AG20443 (cell line): ENCODE measurements at places on chromosomes 2 and 18.

DNA sequence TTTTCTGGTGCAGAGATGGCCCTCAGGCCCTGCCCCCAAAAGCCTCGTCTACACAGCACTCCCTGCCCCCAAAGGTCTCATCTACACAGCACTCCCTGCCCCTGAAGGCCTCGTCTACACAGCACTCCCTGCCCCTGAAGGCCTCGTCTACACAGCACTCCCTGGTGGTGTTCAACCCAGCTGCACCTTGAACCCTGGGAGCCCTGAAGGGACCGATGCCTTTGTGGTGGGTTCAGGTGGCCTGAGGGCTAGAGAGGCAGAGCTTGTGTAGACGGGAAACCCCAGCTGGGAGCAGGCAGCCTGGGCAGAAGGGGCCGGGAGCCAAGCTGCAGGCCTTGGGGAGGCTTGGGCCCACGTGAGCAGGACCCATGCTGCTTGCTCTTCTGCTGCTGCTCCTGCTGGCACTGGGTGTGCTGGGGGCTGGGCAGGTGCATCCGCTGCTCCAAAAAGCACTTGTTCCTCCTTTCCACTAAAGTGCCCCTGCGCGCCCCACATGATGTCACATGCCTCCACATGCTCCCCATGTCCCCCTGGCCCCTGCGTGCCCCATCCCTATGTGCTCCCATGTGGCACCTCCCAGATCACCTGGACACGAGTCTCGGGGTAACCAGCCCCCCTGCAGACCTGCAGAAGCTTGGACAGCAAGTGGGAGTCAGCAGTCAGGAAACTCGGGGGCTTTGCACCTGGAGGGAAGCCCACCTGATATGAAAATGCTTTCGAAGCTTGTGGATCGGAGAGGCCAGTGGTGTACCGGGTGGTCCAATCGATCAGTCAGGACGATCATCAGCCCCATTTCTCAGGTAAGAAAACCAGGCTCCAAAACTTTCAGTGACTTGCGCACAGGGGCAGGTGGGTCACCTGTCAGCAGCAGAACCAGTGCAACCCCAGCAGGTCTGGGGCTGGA lies 94.9 kb upstream of the CTDP1 start:
- no peak for DNase-seq

- DNase-seq, result peak; percentile 73
Observed at GRCh38 chr2:667332-667999, 9.7 kb downstream of the TMEM18 start.

DNA sequence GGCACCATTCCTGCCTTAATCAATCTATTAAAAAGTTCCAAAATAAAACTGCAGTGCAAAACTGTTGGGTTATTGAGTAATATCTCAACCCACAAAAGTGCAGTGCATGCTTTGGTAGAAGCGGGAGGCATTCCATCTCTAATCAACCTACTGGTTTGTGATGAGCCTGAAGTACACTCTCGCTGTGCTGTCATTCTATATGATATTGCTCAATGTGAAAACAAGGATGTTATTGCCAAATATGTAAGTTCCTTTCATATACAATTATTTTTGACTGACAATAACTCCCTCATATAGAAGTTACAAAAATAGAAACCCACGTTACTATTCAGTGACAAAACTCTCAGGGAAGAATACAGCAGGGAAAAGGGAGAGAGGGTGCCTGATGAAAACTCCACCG lies 43.0 kb downstream of the OSGEPL1 start:
- no peak for DNase-seq

- no peak for DNase-seq
Observed at GRCh38 chr2:181682795-181683517, 2.6 kb upstream of the NEUROD1 start.

DNA sequence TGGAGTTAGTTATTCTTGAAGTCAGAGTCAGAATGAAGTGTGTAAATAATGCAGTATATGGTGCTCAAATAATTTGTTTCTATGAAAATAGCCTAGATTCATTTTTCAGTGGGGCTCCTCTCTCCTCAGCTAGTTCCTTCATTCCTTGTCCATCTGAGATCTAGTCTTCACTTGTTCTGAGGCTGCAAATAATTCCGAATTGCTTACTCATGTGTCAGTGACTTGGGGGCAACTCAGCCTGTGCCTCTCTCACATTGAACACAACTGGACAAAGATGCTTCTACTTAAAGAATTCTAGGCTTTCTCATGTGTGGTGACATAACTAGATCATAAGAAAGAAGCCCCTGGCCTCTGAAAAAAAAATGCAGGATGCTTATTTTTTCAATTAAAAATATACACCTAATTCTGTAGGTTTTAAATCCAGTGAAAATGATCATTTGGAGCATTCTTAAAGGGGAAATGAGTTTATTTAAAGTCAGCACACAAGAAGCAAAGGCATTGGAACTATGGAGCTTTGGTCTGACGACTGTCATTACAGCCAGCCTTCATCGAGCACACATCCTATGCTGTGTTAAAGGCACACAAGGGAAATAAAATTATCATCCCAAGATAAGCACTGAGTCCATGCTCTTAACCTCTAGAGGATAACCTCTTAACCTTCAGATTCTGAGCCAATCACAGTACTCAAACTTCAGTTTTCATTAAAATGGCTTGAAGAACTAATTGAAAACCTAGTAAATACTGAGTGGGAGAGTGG lies 24.8 kb upstream of the SCN7A start:
- DNase-seq, result no peak

GRCh38 chr18:75220551-75221355 lies 10.2 kb downstream of the TSHZ1 start:
- DNase-seq, result no peak

GRCh38 chr2:180021850-180022249 lies 14.8 kb upstream of the CWC22 start:
- DNase-seq, result no peak

DNA sequence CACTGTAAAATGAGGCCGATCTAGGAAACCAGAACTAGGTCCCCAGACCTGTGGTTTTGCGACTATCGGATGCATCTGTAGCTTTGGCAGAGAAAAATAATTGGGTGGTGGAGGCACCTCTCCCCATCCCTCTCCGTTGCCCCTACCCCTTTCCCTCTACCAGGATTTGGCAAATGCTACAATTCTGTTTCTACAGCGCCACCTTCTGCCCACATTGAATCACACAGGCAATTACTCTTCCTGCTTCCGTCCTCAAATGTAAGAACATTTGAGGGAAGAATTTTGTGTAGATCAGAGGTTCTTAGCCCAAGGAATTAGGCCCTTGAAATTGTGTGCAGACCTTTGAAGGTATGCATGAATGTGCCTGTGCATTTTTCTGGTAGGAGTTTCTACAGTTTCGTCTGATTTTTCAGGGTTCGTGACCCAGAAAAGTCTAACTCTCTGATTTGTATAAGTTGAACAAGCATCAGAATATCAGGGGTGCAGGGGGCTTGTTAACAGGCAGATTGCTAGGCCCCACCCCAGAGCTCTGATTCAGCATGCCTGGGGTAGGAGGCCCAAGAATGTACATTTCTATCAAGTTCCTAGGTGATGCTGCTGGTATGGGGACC lies 11.2 kb downstream of the ATP6V1B1 start:
- DNase-seq, result peak; percentile 60

DNA sequence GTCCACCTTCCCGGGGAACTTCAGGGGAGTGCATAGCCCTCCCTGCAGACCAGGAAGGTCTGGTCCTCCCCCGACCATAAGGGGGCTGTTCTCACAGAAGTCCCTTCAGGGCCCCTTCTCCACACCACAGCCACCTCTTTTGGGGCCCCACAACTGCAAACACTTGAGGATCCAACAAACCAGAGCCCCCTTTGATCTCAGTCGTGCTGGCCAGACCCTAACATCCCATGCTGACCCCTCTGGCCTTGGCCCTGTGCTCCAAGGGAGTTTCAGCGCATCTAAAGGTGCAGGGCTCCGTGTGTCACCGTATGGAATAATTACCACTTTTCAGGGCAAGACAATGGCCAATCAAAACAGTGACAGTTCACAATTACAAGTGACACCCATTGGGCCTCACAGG lies 57.7 kb downstream of the ADNP2 start:
- no peak for DNase-seq

DNA sequence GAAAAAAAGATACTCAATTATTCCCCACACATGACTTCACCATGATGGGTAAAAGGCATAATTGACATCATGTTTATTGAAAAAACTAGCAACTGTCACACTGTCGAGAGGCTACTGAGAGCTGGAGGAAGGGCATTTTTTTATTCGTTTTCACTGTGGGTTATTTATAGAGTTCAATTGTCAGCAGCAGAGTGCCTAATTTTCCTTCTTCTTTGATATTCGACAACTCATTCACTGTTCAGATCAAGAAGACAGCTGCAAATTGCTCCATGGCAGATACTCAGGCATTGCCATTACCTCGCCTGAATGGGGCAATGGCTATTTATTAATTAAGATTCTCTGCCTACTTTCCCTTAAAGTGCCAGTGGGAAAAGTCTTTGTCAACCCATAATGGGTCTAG lies 197.5 kb upstream of the NRP2 start:
- DNase-seq, result no peak

- no peak for DNase-seq
Observed at GRCh38 chr2:168323529-168324021, 76.2 kb upstream of the STK39 start.

GRCh38 chr18:49096021-49096420 lies 145.3 kb upstream of the SMAD7 start:
- no peak for DNase-seq

- DNase-seq, result no peak
Observed at GRCh38 chr2:113965644-113966043, 75.8 kb downstream of the ACTR3 start.

- no peak for DNase-seq
Observed at GRCh38 chr2:240995041-240996021, 3.1 kb upstream of the SNED1 start.

GRCh38 chr18:42414756-42415454 lies 459.9 kb downstream of the PIK3C3 start:
- peak; percentile 42 for DNase-seq

- no peak for DNase-seq
Observed at GRCh38 chr18:79781331-79781941, 16.3 kb upstream of the KCNG2 start.

DNA sequence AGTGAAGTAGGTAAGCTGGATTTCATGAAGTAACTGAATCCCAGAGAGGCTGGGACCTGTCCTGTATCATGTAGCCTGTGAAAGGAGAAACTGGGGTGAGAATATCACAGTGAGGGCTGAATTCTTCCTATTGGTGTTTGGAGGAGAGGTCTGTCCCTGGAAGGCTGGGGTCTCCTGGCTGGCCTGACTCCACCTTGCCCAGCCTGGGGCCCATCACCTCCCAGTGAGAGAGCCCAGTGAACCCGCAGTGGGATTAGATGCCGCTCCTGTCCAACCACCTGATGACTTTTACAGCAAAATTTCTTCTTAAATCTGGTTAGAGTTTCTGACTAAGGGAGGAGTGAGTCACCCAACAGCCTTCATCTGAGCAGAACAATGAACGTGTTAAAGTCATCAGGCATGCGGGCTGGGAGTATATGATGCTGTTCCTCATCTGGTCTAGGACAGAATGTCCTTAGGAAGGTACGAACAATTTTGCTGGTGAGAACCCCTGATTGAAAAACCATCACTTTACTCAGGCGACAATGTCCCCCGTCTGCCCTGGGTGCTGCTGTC lies 152.9 kb downstream of the LPIN1 start:
- DNase-seq, result peak; percentile 77

GRCh38 chr2:124267794-124268193 lies 242.7 kb downstream of the CNTNAP5 start:
- no peak for DNase-seq

- no peak for DNase-seq
Observed at GRCh38 chr2:242098034-242098433, 228.5 kb downstream of the RTP5 start.

DNA sequence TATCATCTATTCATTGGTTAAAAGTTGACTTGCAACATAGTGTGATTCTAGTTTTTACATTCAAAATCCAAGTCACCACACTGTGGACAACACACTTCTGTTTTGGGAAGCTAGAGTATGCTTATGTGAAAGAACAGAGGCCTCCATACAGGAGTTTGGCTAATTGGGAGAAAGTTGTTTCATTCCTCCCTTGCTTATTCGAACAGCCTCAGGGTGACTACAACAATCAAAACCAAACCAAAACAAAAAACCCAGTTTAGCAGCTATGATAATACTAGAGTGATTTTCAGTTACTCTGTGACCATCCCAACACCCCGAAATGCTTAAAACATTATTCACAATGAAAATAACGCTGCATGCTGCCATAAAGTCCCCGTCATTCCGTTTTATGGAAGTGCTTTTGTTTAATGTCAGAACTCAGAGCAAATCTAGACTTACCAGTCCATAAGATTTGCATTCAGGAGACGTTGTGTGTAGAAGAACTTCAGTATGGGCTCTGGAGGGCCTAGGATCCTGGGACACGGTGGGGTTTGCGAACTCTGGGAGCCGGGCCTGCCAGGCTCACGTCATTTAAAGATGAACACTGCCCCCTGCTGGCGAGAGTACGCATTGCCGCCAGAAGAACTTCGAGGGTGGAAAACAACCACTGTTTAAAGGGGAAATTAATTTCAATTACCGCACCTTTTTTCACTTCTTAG lies 111.4 kb downstream of the FTCDNL1 start:
- peak; percentile 73 for DNase-seq

- no peak for DNase-seq
Observed at GRCh38 chr2:220315098-220315823, 687.8 kb downstream of the SLC4A3 start.

- DNase-seq, result no peak
Observed at GRCh38 chr2:191059308-191059707, 45.3 kb upstream of the STAT1 start.

GRCh38 chr2:191328150-191328809 lies 83.1 kb downstream of the MYO1B start:
- no peak for DNase-seq

DNA sequence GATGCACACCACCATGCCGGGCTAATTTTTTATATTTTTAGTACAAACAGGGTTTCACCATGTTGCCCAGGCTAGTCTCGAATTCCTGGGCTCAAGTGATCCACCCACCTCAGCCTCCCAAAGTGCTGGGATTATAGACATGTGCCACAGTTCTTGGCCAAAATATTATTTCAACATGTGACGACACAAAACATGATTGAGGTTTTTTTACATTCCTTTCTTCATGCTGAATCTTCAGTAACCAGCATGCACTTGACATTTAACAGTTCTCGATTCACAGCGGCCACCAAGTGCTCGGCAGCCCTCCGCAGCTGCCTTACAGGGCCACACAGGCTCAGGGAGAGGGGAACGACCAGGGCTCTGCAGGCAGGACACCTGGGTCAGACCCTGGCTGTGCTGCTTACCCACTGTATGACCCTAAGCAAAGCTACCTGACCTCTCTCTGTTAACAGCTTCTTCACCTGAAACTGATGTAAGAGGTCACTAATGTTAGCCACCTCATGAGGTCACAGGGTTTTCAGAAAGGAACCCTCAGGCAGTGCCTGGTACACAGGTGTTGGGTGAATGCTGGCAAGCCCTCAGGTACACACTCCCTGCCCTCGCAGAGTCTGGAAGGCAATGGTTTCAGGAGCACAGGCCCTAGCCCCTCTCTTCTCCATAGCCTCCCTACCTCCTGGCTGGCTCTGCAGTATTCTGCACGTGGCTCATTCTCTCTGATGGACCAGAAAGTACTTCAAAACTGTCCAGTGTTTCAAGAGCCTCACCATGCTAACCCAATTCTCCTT lies 25.7 kb downstream of the TUBB6 start:
- no peak for DNase-seq

GRCh38 chr2:127479219-127479825 lies 47.0 kb downstream of the IWS1 start:
- DNase-seq, result peak; percentile 51

GRCh38 chr2:207528980-207529329 lies 807 bp upstream of the CREB1 start:
- peak; percentile 49 for DNase-seq

GRCh38 chr18:73232933-73233332 lies 365.1 kb upstream of the NETO1 start:
- DNase-seq, result no peak
